Sciatic nerve (tissue), 2 donors: ENCODE measurements at places on chromosomes 12 and 14. TPM values are rescaled to one million over a fixed set of nuclear protein-coding genes. Genes with fewer than 3 reads are reported as not detected.

DNA sequence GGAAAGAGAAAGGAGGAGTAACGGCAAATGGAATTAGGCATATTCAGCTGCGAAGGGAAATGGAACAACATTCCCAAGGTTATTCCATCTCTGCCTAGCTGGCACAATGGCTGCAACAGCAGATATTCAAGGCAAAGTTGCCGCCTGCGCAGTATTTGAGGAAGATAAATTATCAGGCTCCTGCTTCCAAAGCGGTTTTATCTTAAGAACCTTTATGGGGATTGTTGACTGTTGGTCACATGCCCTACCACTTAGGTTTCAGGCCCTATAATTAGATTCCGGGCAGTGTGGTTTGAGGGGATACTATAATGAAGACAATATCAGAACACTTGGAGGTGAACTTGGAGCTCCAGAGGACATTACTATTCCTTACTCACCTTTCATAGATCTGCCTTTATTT is 99.7 kb downstream of the FGD4 start:
- DNase-seq, result no peak

Gene XRCC3
- total RNA-seq, result 4.6 TPM

GRCh38 chr12:131513606-131514005 is 197.3 kb upstream of the SFSWAP start:
- DNase-seq, result no peak

Gene KRT81
- not detected for total RNA-seq

GRCh38 chr14:59292921-59293534 is 104.6 kb downstream of the DAAM1 start:
- DNase-seq, result no peak

Gene GPR84
- total RNA-seq, result 0.53 TPM

Gene ERBB3
- 159 TPM for total RNA-seq
